Brain microvascular endothelial cell (primary cell): ENCODE measurements at places on chromosomes 5 and 9.

GRCh38 chr9:86183229-86184137 lies 76.0 kb downstream of the C9orf153 start:
- no peak for DNase-seq

DNA sequence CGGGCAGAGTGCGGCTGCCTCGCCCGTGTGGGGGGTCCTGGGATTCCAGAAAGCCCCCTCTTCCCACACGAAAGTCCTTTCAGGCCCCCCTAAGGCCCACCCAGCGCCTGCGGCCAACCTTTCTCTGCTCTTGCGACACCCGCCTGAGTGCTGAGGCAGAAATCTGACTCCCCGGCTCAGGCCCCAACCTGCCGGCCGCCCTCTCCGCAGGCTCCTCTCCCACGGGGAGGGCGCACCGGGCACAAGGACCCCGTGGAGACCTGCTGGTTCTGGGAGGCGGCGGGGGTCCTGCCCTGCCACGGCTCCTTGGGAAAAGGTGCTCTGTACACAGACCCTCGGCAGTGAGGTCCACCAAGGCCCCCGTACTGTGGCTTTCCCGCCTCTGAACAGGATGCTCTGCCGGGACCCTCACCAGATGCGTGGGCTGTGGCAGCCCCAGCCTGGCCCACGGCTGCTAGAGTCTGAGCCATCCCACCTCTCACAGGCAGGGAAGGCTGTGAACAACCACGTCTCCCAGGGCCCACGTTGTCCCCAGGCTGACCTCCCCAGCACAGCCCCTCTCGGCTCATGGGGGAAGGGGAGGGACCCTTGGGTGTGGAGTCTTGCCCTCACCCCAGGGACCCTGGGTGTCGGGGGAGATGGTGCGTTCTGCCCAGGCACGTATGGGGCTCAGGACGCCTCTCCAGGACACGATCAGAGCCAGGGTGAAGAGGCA lies 41.5 kb upstream of the EGFL7 start:
- no peak for DNase-seq

- no peak for DNase-seq
Measured at GRCh38 chr5:176803068-176803942, 7.1 kb upstream of the UNC5A start.

GRCh38 chr5:68749631-68750030 lies 344.2 kb upstream of the SLC30A5 start:
- DNase-seq: no peak

DNA sequence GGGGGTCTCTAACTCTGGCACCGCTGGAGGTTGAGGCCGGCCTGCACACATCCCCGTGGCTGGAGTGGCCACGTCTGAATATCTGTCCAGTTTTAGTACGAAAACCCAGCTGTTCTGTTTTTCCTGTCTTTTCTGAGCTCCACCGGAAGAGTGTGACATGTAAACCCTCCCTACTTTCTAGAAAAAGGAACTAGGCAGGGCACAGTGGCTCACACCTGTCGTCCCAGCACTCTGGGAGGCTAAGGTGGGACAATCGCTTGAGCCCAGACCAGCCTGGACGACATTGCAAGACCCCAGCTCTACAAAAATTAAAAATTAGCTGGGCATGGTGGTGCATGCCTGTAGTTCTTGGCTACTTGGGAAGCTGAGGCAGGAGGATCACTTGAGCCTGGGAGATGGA lies 8.2 kb upstream of the PHYKPL start:
- no peak for DNase-seq

GRCh38 chr5:93594591-93595419 lies 11.8 kb downstream of the NR2F1 start:
- DNase-seq: no peak

DNA sequence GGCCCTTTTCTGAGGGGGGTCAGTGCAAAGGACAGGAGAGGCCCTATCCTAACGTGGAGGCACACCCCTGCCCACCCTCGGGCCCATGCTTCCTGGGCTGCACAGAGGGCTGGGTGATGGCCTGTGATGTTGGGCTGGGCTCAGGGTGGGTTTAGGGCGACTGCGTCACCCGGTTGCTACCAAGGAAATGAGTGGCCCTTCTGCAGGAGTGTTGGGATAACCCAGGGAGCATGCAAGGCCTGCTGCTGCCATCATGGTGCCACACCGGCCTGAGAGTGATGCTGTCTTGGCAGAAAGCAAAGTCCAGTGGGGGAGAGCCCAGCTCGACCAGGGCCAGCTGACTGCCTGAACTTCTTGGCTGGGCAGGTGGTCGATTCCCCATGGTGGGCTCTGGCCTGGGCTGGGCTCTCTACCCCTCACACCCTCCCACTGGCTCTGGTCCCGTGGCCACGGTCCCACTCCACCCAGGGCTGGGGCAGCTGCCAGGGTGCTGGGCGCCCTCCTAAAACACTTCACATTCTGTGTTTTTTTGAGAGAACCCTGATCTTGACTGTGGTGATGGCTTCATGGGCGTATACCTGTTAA lies 21.5 kb upstream of the MRNIP start:
- DNase-seq: no peak

DNA sequence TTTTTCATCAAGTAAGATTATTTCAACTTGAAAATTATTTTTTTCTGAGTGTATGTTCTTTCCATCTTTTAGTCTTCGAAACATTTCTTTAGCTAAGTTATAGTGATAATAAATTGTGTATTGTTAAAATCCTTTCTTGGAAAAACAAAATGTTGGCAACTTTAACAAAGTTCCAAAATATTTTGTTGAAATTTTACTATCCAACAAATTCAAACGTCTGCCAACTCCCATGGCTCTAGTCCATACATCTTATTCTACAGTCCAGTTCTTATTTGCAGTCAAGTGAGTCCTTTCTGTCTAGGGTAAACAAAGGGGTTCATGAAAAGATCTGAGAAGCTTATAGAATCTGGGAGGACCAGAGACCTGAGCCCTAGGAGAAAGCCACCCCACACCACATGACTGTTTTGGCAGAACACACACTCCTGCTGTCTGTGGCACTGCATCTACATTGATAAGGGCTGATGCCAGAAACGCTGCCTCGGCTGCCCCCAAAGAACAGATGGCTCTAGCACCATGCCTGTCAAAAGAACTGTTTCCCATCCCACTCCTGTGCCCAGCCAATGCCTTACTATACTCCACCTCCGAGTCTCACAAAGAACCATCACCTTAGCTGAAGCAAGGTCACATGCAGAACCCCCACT lies 47.5 kb downstream of the FEM1C start:
- no peak for DNase-seq

- no peak for DNase-seq
Measured at GRCh38 chr5:141876628-141877355, 1.4 kb downstream of the PCDH1 start.

- DNase-seq: no peak
Measured at GRCh38 chr9:18394847-18395351, 79.1 kb upstream of the ADAMTSL1 start.

GRCh38 chr5:178777520-178777919 lies 47.1 kb upstream of the ZNF354A start:
- DNase-seq: no peak

- DNase-seq: no peak
Measured at GRCh38 chr9:121921444-121921843, 171.7 kb downstream of the TTLL11 start.

DNA sequence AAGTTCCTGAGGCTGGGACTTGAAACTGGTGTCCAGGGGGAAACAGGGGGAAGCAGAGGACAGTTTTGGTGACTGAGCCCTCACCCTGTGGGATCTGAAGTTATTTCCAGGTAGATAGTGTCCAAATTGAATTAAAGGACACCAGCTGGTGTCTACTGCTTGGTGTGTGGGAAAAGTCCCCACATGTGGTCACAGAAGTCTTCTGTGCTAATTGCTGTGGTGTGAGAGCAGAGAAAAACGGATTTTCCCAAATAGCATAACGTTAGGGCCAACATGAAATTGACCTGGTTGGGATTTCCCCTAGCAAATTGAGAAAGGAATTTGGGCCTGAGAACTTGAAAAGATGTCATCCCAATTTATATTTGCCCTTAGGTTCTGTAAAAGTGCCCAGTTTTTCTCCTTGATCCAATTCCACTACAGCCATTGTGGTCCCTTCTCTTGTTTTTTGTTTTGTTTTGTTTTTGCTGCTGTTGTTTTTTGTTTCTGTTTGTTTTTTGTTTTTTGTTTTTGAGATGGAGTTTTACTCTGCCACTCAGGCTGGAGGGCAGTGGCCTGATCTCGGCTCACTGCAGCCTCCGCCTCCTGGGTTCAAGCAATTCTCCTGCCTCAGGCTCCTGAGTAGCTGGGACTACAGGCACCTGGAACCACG lies 5.6 kb upstream of the STARD4 start:
- no peak for DNase-seq

- DNase-seq: no peak
Measured at GRCh38 chr5:1016036-1016435, 7.4 kb downstream of the NKD2 start.

DNA sequence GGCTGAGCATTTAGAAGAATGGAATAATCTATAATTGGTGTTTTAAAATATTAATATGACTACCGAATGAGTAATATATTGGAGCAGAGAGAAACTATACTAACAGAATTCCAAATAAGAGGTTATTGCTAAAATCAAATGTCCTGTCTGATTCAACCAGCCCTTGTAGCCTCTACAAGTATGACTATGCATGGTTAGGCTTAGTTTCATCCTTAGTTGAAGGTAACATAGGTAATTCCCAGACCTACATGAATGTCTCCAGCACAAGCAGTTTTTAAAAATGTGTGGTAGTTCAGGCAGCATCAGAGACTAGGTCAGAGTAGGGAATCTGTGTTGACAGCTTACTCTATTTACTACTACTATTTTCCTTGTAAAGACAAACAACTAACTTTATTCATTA lies 51.7 kb upstream of the SLC27A6 start:
- no peak for DNase-seq

GRCh38 chr5:50864466-50864865 lies 198.0 kb downstream of the PARP8 start:
- no peak for DNase-seq

DNA sequence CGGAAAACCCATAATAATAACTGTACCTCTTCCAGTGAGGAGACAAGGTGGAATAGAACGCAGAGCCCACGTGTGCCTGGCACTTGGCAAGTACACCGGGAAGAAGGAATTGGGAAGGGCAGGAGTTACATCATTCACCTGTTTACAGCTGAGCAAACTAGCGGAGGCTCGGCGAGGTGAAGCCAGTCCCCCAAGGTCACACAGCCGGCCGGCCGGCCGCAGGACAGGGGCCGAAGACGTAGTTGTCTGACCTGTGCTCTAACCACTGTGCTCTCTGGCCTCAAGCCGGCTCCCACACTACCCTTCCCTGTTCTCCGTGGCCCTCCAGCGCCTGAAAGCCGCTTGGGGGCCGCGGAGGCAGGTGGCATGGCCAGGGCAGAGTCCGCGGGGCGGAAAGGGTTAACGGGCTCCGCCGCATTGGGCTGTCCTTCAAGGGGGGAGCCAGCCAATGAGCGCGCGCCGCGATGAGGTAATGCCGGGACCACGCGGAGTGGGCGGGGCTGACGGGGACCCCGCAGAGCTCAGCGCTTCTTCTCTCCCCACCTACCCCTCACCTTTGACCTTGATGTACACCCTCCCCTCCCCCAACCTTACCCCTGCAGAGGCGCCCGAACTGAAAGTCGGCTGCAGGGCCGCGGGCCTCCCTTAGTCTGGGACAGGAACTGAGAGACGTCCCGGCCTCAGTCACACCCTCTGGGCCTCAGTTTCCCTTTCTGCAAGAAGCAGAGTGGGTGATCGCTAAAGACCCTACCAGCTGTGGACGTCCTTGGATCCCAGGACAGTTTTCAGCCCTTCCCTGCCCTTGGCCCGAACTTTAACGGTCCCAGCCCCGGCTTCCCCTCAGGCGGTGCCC lies 125.1 kb downstream of the C9orf50 start:
- peak; percentile 88 for DNase-seq

DNA sequence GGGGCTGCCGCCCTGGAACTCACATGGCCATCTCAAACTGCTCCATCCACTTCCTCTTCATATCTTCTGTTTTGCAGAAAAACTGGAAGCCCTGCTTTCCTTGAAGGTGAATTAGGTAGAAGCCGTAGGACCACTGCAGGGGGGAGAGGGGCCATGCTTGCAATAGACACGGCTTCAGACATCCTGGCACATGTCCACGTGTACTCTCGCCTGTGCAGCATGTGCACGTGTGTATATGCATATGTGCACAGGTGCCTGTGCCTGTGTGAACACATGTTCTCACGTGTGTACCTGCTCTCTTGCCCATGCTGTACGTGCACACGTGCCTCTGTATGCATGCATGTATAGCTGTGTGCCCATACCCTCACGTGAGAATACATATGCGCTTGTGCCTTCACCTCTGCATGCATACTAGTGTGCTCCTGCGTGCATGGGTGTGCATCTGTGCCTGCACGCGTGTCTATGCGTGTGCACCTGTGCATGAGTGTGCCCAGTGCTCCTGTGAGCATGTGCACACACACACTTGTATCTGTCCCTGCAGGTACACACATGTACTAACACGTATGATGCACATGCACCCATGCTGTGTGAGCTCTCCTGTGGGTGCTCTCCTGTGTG lies 47.7 kb upstream of the SARDH start:
- DNase-seq: no peak

GRCh38 chr9:114910541-114910940 lies 19.9 kb downstream of the TNFSF8 start:
- no peak for DNase-seq

GRCh38 chr5:161283296-161283695 lies 263.2 kb downstream of the GABRB2 start:
- no peak for DNase-seq

DNA sequence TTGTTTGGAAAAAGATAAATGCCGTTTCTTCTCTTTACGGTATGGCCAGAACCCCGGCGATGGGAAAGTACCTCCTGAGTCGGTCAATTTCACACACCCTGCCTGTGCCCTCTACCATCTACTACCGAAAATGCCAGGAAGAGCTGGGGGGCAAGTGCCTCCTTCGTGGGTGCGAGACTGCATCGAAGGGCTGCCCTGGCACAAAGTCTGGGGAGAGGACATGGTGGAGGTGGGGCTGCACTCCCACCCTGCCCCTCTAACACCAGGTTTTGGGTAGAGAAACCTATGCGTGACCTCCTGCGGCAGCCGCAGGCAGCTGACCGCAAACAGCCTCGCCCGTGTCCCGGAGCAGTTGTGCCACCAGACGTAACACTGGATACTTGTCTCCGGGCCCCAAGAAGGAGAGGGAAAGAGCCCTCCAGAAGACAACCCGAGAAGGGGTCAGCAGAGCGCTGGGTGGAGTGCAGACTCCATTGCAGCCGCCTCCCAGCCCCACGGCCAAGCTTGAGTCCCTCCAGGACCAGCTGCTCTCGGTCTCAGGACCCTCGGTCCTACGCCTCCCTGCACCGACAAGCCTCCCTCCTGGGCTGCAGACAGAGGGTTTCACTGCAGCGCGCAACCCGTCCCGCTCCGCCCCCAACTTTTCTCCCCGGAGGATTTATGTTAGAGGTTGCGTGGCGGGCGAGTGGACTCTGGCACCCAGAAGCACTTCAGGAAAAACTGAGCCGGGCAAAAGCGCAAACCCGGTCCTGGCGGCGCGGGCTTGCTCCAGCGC lies 823 bp upstream of the PRDM6 start:
- DNase-seq: no peak

- DNase-seq: no peak
Measured at GRCh38 chr9:116286297-116286696, 132.7 kb downstream of the PAPPA start.

DNA sequence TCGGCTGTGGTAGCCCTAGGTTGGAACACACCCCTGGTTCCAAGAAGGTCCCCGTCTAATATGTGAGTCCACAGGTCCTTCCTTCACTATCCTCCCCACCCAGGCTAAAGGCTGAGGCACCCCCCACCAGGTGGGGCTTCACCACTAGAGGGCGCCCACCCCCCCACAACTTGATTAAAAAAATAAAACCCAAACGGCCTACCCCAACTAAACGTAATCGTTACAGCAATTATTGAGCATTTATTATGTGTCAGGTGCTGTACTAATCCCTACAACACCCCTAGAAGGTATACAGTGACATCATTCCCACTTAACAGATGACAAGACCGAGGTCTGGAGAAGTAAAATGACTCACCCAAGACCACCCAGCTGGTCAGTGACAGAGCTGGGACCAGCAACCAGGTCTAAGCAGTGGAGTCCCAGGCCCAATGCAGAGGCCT lies 65.0 kb downstream of the FGF18 start:
- peak; percentile 6 for DNase-seq
